ENCODE measurements at places on chromosomes 13 and 19.

- DNase-seq, result no peak
Observed at GRCh38 chr19:57348136-57348535, 2.9 kb upstream of the ZNF304 start.

- no peak for DNase-seq
Observed at GRCh38 chr19:47699360-47699917, 13.8 kb upstream of the EHD2 start.

DNA sequence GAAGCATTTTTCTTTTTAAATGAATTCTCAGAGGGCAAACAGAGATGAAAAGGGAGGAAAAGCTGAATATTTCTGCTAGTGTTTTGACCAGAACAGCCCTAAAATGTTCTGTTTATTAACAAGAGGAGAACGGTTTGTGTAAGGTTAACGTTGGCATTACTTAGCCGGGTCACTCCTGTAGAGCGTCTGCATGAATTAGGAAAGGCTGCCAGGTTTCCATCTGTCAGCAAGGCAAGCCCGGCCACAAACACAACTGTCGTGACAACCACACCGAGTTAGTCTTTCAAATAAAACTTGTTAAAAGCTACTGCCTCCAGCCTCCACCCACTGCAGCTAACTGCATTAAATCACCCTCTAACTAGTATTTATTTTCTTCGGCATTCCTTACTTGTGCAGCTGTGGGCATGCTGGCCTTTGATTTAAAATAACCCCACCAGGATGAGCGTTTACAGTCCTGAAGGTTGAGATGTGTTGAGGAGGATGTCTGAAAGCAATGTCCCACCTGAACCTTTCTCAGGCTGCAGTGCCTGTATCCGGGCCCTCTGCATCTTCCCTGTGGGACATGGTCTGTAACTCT is 527.9 kb downstream of the FGF9 start:
- no peak for DNase-seq

- DNase-seq, result no peak
Observed at GRCh38 chr13:112721198-112722104, 31.6 kb downstream of the ATP11A start.

GRCh38 chr19:504616-505015 is 2.7 kb upstream of the TPGS1 start:
- DNase-seq, result no peak

DNA sequence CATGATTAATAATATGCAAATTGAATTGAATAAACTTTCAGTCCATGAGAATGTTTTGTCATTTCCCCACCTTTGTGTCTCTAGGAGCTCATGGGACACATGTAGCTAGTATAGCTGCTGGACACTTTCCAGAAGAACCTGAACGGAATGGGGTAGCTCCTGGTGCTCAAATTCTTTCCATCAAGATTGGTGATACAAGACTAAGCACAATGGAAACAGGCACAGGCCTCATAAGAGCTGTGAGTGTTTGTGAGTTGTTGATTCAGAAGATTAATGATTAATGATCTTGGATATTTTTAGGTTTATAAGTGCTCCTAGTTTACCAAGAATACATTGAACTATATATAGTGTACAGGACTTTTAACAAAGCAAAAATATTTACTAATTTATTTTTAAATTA is 30.1 kb downstream of the TPP2 start:
- DNase-seq, result no peak

Measured in midbrain (tissue), 1 donor.